ENCODE measurements at places on chromosomes 4 and X.

GRCh38 chrX:4572691-4573090 lies 859.2 kb upstream of the PRKX start:
- no peak for DNase-seq

DNA sequence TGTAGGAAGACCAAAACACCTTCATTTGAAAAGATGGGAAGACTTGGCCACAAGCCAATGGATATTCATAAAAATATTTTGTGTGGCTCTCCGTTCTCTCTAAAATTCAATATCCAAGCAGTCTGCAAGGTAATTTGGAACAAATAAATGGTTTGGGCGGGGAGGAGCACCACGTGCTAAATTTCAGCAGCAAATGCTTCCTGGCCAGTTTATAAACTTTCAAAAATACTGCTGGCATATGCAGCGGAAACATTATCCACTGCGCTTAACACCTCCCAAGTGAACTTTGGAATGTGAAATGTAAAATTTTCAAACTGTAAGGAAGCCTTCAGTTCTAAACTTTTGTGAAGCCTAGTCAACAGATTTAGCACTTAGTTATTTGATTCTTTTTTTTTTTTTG lies 191.0 kb downstream of the NSUN7 start:
- no peak for DNase-seq

GRCh38 chr4:14465507-14465906 lies 536.8 kb upstream of the CPEB2 start:
- DNase-seq, result no peak

DNA sequence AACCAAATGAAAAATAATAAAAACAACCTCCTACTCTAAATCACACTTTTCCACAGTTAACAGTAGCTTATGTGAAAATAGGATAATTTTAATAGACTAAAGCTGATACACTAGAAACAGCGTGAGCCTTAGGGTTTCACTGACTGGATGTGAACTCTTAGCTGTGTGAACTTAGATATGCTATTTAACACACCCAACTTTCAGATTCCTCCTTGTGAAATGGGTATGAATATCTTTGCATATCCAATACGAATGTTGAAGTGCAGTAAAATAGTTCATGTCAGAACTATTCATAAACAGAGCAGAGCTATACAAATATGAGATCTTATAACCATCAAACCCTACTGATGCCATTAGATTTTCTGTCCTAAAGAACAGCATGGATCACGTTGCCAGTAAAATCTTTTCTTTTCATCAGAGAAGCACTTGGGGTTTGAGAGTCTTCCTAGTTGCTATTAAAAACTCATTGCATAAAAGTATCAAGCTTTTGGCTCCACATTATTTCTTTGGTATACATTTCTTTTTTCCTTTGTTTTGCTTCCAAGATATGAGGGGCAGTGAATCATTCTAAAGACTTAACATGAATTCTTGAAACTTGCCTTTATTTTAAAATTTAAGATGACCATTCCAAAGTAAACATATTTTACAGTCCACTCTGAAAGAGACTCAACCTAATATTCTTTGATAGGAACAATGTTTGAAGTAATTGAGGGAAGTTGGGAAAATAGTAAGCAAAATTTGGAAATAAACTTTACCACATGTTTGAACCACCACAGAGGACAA lies 102.4 kb downstream of the CPE start:
- no peak for DNase-seq

DNA sequence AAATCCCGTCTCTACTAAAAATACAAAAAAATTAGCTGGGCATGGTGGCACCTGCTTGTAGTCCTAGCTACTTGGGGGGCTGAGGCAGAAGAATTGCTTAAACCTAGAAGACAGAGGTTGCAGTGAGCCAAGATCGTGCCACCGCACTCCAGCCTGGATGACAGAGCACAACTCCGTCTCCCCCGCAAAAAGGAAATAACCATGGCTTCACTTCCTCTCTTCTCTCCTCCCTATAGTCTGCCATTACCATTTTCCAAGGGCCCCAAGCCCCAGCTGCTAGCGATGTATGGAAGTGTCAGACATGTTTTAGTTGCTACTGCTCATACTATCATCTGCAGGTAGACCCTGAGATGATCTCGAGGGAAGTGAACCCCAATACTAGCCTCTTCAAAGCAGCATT lies 177.3 kb upstream of the FAM9B start:
- DNase-seq, result no peak

DNA sequence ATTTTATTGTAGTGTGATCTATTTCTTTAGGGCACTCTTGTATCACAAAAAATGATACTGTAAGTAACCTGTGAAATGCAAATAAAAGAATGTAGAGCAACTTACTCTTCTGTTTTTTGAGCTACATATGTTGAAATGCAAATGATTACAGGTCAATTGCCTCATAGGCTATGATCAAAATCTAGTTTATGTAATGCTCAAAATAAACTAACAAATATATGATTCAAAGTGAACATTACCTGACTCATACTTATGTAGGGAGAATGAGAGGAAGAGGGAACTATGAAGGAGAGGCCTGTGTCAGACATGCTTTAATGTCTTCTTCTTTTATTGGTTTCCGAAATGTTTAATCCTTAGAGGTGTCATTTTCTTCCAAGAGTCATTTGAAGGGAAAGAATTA lies 5.0 kb upstream of the RPS6KA3 start:
- no peak for DNase-seq

DNA sequence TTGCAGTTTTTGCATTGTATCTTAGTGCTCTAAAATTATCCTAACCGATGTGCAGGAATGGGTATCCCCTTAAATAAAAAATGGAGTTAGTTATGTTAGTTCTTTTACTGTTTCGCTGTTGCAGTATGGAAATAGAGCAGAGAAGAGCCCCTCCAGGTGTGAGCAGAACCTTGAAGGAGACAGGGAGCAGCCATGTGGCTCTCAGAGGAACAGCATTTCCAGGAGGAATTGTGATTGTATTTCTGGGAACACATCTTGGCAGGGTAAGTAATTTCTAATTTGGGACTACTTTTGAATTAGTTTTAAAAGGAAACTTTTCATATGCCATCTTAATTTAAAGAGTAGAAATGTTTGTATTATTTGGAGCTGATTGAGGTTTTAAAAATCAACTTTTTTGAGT lies 5.3 kb upstream of the CCDC158 start:
- no peak for DNase-seq

- no peak for DNase-seq
Measured at GRCh38 chrX:86066998-86067397, 19.6 kb upstream of the CHM start.

DNA sequence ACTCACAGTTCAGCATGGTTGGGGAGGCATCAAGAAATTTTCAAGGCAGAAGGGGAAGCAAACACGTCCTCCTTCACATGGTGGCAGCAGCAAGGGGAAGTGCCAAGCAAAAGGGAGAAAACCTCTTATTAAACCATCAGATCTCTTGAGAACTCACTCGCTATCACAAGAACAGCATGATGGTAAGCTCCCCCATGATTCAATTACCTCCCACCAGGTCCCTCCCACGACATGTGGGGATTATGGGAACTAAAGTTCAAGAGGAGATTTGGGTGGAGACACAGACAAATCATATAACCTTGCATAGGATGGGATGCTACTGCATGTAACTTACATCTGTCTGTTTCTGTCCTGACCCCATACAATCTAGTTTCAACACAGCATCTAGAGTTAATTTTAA lies 511.8 kb upstream of the ARX start:
- DNase-seq, result no peak

DNA sequence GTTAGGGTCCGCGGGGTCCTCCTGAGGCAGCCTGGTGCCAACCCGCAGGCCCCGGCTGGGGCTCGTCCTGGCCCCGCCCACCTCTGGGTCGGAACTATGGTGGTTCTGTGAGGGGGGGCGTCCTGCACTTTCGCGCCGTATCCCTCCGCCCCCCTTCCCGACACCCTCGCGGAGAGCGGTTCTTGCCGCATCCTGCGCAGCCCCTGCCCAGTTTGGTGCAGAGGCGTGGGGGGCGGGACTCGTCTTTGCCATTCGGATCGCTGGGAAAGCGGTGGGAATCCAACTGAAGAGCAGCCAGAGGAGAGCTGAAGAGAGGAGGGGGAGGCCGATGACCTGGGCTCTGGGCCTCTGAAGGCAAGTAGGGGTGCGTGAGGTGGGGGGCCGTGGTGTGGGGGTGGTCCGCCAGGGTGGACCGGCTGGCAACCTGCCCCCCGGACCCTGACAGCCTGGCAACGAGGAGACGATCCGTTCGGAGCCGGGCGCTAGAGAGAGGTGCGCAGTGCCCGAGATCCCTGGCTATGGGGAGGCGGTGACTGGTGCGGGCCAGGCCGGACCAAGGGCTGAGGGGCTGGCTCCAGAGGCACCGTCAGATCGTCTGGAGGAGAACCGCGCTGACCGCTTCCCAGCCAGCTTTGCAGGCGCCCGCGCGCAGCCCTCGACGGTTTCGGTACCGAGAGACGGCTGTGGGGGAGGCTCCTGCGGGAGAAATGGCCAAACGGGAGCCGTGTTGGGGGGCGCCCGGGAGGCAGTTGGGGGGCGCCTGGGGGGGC lies at the start of gene GPRASP1:
TSS of gene GPRASP1 (plus strand) at position 242 of the 770 bp plus-strand sequence. CDS start 2,431 bp downstream, outside the sequence.
- DNase-seq, result peak; percentile 82

Measured in retina (tissue), 1 donor.